Heart left ventricle (tissue), 16 donors: ENCODE measurements at places on chromosomes 1 and 21.

DNA sequence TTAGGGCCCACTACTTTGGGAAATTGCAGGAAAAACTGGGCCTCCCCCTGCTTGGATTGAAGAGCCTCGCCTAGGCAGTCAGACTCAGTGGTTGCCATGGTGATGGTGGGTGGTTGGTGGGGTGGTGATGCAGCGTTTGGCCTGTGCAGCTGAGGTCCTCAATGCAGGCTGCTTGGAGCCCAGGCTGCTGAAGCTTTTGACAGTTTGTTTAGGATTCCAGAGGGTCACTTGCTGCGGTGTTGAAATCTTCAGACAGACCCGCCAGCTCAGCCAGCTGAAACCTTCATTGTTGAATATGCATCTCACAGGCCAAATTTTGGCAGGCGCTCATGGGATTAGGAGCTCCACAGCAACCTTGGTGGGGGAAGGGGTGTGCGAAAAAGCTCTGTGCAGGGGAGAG lies 67.9 kb downstream of the CACNA1E start:
- DNase-seq = no peak
- no peaks in the 10 kb centered on the region for H3K36me3 ChIP-seq
- H3K4me1 ChIP-seq = no peaks in the 10 kb centered on the region
- no peak overlapping the region for H3K4me3 ChIP-seq
- H3K27ac ChIP-seq = no peak overlapping the region
- peaks cover 44% of the 10 kb centered on the region for H3K27me3 ChIP-seq

DNA sequence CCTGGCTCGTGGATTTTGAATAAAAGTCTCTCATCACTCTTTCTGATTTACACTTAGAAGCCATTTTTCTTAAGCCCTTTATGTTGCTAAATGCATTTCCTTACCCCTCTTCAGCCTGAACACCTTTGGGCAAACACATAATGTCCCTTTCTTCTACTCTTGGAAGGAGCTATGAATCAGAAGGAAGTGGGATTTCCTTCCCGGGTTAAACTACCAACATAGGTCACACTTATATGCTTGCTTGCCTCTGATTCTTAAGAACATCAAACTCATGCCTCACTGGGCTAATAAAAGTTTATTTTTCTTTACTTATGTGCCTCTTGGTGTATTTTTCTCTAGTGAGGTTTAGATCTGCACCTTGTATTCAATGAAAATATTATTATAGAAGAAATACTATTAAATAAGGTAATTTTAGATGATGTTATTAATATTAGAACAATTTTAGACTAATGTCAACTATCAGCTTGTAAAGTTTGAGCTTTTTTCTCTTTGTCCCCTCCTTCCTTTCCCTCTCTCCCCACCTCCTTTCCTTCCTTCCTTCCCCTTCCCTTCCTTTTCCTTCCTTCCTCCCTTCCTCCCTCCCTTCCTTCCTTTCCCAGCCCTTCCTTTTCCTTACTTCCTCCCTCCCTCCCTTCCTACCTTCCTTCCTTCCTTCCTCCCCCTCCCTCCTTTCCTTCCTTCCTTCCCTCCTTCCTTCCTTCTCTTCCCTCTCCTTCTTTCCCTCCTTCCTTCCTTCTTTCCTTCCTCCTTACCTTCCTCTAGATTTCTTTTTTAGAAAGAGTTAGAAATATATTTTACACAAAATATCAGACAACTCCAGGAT lies 66.5 kb upstream of the KCNJ6 start:
- no peak for DNase-seq
- no peak overlapping the region for H3K4me3 ChIP-seq
- H3K27ac ChIP-seq = no peak overlapping the region
- no peaks in the 10 kb centered on the region for H3K27me3 ChIP-seq
- no peaks in the 10 kb centered on the region for H3K4me1 ChIP-seq

GRCh38 chr1:76901158-76901767 lies 34.0 kb downstream of the ST6GALNAC5 start:
- no peaks in the 10 kb centered on the region for H3K27me3 ChIP-seq
- H3K27ac ChIP-seq = no peak overlapping the region
- H3K4me3 ChIP-seq = no peak overlapping the region
- no peak for DNase-seq
- no peaks in the 10 kb centered on the region for H3K4me1 ChIP-seq

GRCh38 chr1:15948595-15949452 lies 27.1 kb downstream of the ZBTB17 start:
- DNase-seq = peak; percentile 80
- H3K4me3 ChIP-seq = peak overlapping the region; percentile 37
- H3K36me3 ChIP-seq = peaks cover 33% of the 10 kb centered on the region
- peak overlapping the region; percentile 91 for H3K27ac ChIP-seq
